ENCODE measurements at places on chromosomes 3 and 15.

DNA sequence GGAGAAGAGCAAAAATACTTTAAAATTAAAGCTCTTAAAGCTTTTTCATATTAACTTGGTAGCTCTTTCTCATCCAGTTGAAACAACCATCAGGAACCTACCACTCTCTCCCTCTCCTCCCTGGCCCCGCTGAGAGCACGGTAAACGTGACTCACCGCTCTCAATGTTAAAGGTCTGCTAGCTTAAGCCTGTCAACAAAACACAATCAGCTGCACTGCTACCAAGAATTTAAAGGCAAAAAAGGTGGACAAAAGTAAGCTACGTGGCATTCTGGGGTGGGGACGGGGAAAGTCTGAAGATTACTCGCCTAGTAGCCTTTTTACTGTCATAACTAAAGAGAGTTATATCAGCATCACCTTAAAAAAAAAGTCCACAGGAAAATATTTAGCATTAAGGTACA is 8.4 kb upstream of the GP5 start:
- DNase-seq, result no peak

GRCh38 chr15:67011617-67012005 is 53.8 kb upstream of the SMAD3 start:
- DNase-seq, result no peak

DNA sequence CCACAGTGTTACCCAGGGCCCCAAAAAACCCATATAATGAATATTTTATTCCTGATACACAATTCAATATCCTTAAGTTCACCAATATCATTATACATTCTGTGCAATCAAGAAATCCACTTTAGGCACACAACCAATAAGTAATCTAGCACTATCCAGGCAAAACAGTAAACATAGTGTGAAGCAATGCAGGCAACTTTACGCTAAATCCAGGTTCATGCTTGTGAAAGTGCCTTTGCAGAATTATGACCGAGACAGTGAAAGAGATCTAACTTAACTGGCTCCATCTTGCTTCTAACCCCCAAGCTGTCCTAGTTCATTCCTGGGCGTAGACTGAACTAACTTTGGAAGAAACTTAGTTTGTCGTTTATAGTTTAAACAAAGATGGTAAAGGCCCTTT is 34.2 kb upstream of the INO80 start:
- no peak for DNase-seq

DNA sequence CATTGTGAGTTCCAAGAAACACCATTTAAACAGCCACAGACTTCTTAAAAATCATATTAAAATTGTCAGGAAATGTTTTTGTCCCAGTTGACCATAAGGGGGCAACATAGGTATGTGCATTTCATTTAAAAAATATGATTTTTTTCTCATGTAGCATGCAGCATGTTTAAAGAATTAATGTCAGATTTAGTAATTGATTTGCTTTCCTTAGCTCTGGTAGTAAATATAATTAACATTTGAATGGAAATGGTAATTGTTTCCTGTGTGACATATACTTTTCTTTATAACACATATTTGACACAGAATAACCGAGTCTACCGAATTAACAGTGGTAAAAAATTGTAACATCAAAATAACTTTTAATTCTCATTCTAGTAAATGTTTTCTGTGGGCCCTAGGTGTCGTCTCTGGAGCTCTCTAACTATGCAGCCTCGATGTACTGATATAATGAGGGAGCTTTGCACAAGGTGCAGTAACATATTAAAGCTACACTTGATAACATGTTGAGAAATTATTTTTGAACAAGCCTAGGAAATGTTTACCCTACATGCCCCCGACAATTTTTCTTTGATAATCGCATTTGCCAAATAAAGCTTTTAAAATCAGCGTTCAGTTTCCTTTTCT is 34.9 kb downstream of the NXPE3 start:
- DNase-seq, result no peak

- no peak for DNase-seq
These were observed 6.5 kb downstream of the ARHGEF3 start for GRCh38 chr3:56795097-56795828.
